ENCODE measurements at places on chromosomes 13 and 19. TPM values are rescaled to one million over a fixed set of nuclear protein-coding genes. Genes with fewer than 3 reads are reported as not detected.

PCSK4 gene
- total RNA-seq = 15.1 TPM

SCEL gene
- not detected for total RNA-seq

ZNF813 gene
- 30.9 TPM for total RNA-seq

DNA sequence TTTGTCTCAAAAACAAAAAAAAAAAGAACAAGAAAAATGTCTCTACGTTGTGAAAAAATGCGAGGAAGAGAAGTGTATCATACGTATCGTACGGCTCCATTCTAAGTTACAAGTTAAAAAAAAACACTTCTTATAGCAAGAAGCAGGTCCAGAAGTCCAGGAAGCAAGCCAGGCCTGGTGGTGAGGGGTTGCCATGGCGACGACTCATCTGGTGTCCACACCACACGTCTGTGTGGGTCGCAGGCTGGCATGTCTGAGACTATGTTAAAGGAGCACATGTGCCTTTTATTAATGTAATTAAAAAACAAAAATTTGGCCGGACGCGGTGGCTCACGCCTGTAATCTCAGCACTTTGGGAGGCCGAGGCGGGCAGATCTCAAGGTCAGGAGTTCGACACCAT, 5.9 kb downstream of the MED16 start:
- no peaks in the 10 kb centered on the region for H3K27me3 ChIP-seq
- no peaks in the 10 kb centered on the region for H3K4me1 ChIP-seq
- H3K27ac ChIP-seq = no peak overlapping the region

SWSAP1 gene
- total RNA-seq = 4.1 TPM

FLT3LG gene
- 0.49 TPM for total RNA-seq

CGB2 gene
- not detected for total RNA-seq

- DNase-seq = no peak
- H3K4me3 ChIP-seq = no peak overlapping the region
- H3K36me3 ChIP-seq = no peaks in the 10 kb centered on the region
- peak overlapping the region; percentile 36 for H3K27ac ChIP-seq
- no peaks in the 10 kb centered on the region for H3K27me3 ChIP-seq
Measured at GRCh38 chr13:46683676-46684260, 113.2 kb downstream of the ESD start.

DMKN gene
- 276 TPM for total RNA-seq

- H3K4me1 ChIP-seq = no peaks in the 10 kb centered on the region
- H3K27ac ChIP-seq = no peak overlapping the region
- H3K36me3 ChIP-seq = no peaks in the 10 kb centered on the region
- DNase-seq = no peak
- H3K4me3 ChIP-seq = no peak overlapping the region
Measured at GRCh38 chr13:39976481-39976880, 321.0 kb downstream of the COG6 start.

DNA sequence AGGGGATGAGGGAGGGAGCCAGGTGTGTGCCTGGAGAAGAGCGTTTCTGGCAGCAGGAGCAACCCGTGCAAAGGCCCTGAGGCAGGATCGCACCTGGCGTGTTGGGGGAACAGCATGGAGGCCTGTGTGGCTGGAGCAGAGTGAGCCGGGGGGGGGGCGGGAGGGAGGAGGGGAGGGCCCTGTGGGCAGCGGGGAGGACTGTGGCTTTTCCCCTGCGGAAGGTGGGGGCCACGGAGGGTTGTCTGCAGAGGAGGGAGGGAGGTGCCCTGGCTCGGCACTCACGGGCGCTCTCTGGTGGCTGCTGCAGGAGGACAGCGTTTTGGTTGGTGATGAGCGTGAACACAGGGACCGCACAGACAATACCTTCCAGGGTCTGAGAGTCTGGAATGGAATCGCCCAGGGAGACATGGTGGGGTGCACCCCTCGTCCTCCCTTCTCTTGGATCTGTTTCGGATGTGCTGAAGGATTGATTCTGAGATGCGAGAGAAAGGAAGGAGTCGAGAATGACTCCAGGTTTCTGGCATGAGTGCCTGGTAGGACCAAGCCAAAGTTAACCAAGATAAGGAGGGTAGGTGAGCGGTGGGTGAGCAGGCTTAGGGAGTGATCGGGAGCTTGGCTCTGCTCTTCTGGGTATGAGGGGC, 6.5 kb downstream of the RAB11B start:
- H3K4me1 ChIP-seq = peaks cover 4% of the 10 kb centered on the region
- DNase-seq = peak; percentile 86
- H3K4me3 ChIP-seq = no peak overlapping the region
- H3K36me3 ChIP-seq = no peaks in the 10 kb centered on the region
- no peaks in the 10 kb centered on the region for H3K27me3 ChIP-seq
- H3K27ac ChIP-seq = no peak overlapping the region

- no peak for DNase-seq
- no peak overlapping the region for H3K4me3 ChIP-seq
- peaks cover 6% of the 10 kb centered on the region for H3K36me3 ChIP-seq
- no peak overlapping the region for H3K27ac ChIP-seq
- H3K27me3 ChIP-seq = no peaks in the 10 kb centered on the region
Measured at GRCh38 chr13:99375738-99376080, 68.5 kb upstream of the GPR183 start.

FGF21 gene
- total RNA-seq = not detected

LYPD5 gene
- total RNA-seq = 1.1 TPM

DNA sequence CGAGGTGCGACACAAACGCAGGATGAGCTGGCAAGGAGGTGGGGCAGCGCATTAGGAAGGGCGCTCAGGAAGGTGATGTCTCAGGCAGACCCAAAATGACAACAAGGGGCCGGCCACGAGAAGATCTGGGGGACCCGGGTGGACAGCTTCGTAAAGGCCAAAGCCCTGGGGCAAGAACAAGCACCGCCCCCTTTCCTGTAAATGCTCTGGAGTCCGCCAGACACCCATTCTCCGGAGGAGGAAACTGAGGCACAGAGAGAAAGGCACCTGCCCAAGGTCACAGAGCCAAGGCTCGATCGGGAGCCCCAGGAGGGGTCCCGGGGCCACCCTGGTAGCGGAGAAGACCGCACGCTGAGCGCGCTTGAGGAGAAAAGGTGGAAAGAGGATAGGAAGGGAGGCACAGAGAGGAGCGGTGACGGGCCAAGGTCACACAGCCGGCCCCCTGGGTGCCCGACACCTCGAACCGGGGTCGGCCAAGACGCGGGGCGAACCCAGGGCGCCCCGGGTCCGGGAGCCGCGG, 571 bp downstream of the SAFB2 start:
- H3K27me3 ChIP-seq = no peaks in the 10 kb centered on the region
- H3K27ac ChIP-seq = no peak overlapping the region
- H3K4me1 ChIP-seq = peaks cover 20% of the 10 kb centered on the region
- H3K36me3 ChIP-seq = peaks cover 40% of the 10 kb centered on the region

GRCh38 chr19:54448040-54448773, 792 bp upstream of the LENG8 start:
- no peaks in the 10 kb centered on the region for H3K27me3 ChIP-seq
- H3K4me1 ChIP-seq = peaks cover 9% of the 10 kb centered on the region
- peak overlapping the region; percentile 89 for H3K27ac ChIP-seq

- no peak overlapping the region for H3K4me3 ChIP-seq
- no peaks in the 10 kb centered on the region for H3K4me1 ChIP-seq
- H3K27me3 ChIP-seq = no peaks in the 10 kb centered on the region
- no peaks in the 10 kb centered on the region for H3K36me3 ChIP-seq
- no peak overlapping the region for H3K27ac ChIP-seq
Measured at GRCh38 chr19:15874821-15875474, 22.9 kb downstream of the CYP4F2 start.

GRCh38 chr13:104597546-104598180, 1531.4 kb upstream of the SLC10A2 start:
- DNase-seq = no peak
- H3K4me1 ChIP-seq = no peaks in the 10 kb centered on the region
- no peak overlapping the region for H3K27ac ChIP-seq
- no peak overlapping the region for H3K4me3 ChIP-seq
- H3K27me3 ChIP-seq = no peaks in the 10 kb centered on the region

- H3K27ac ChIP-seq = no peak overlapping the region
- H3K4me1 ChIP-seq = no peaks in the 10 kb centered on the region
- no peaks in the 10 kb centered on the region for H3K27me3 ChIP-seq
- no peak overlapping the region for H3K4me3 ChIP-seq
Measured at GRCh38 chr19:35168196-35168595, 13.7 kb downstream of the FXYD5 start.

BEST2 gene
- total RNA-seq = 10.4 TPM

GRCh38 chr19:17054746-17055145, 20.5 kb downstream of the HAUS8 start:
- no peak overlapping the region for H3K4me3 ChIP-seq
- no peak for DNase-seq
- H3K4me1 ChIP-seq = no peaks in the 10 kb centered on the region
- peaks cover 38% of the 10 kb centered on the region for H3K36me3 ChIP-seq

DNA sequence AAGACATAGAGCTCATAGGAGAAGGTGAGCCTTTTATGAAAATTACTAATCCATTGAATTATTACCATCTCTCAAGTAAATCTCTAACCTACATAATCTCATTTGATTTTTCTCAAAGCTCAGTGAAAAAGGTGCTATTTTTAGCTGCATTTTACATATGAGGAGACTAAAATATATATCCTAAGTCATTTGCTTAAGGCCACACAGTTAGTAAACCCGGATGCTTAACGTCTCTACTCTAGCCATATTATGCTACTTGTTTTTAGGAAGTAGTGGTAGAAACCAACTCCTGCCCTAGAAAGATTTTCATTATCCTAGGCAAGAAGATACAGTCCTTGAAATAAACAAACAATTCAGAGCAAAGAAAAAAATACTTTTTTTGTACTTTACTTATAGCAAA, 108.9 kb downstream of the RBM26 start:
- no peak overlapping the region for H3K27ac ChIP-seq
- DNase-seq = no peak
- H3K36me3 ChIP-seq = peaks cover 7% of the 10 kb centered on the region
- H3K4me3 ChIP-seq = no peak overlapping the region

- H3K27me3 ChIP-seq = no peaks in the 10 kb centered on the region
- no peak for DNase-seq
- no peak overlapping the region for H3K27ac ChIP-seq
- no peaks in the 10 kb centered on the region for H3K36me3 ChIP-seq
Measured at GRCh38 chr13:109983447-109983846, 197.1 kb upstream of the IRS2 start.

GRCh38 chr13:85608255-85608829, 190.9 kb downstream of the SLITRK6 start:
- no peak overlapping the region for H3K27ac ChIP-seq
- peak; percentile 53 for DNase-seq
- H3K27me3 ChIP-seq = no peaks in the 10 kb centered on the region
- H3K4me1 ChIP-seq = 0 out of 2 replicates have a peak, but pooled peaks cover 6% of the 10 kb centered on the region
- H3K4me3 ChIP-seq = no peak overlapping the region
- H3K36me3 ChIP-seq = no peaks in the 10 kb centered on the region

DNA sequence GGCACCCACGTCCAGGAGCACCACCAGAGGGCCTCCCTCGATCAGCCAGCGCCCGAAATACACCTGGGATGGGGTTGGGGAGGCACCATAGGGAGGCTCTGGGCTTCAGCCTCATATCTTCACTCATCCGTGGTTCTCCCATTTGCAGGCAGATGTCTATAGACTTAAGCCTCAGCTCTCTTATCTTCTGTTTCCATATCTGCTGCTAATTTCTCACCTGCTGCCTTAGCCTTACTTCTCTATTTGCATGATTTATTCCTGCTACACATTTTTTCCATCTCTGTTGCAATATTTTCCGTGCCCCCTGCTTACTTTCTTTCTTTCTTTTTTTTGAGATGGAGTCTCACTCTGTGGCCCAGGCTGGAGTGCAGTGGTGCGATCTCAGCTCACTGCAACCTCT, 5.8 kb downstream of the GYS1 start:
- H3K27ac ChIP-seq = no peak overlapping the region
- no peaks in the 10 kb centered on the region for H3K27me3 ChIP-seq
- H3K4me3 ChIP-seq = no peak overlapping the region
- no peak for DNase-seq
- H3K36me3 ChIP-seq = peaks cover 6% of the 10 kb centered on the region
- peaks cover 7% of the 10 kb centered on the region for H3K4me1 ChIP-seq

CGB3 gene
- not detected for total RNA-seq

DNA sequence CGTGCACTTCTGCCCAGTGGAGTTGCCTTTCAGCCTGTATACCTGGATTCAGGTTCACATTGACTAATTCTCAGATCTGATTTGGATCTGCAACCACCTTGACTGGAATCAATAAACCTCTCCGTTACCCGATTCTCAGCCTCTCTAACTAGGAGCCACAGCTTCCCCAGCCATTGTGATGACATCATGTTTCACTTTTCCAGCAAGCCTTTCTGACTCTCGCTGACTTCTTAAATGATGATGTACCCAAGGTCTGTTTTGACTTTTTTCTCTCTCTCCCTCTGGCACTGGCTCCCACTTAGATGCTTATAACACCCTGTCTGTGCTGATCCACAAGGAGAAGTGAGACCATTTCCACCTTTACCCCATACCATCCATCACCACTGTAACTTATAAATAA, 13.5 kb upstream of the FAM124A start:
- no peaks in the 10 kb centered on the region for H3K36me3 ChIP-seq
- peaks cover 5% of the 10 kb centered on the region for H3K27me3 ChIP-seq
- no peak for DNase-seq
- H3K4me3 ChIP-seq = no peak overlapping the region
- H3K4me1 ChIP-seq = peaks cover 45% of the 10 kb centered on the region

DNA sequence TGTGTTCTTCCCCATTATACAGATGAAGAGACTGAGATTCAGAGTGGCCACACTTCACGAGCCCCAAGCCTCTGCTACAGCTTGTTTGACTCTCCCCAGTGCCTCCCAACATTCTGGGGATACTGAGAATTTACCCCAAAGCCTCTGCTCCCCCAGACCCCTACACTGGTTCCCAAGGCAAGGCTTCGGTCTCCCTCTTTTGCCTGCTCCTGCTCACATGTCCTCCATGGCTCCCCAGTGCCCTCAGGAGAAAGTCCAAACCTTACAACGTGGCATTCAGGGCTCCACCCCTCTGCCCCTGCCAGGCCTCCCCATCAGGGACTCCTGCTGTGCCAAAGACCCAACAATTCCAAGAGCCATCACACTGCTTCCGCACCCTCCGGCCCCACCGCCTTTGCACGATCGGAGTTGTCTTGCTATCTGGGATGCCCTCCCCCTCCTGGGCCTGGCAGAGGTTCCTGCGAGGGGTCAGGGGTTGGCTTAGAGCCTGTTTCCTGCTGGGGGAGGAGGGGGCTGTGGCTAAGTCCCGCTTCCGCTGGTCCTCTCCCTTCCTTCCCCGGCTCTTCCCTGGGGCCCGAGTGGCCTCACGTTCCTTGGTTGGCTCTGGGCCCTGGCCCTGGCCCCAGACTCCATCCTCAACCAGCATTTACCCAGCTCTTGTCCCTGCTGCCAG, 15.4 kb downstream of the GTPBP3 start:
- no peaks in the 10 kb centered on the region for H3K27me3 ChIP-seq
- H3K4me3 ChIP-seq = no peak overlapping the region
- DNase-seq = no peak
- H3K4me1 ChIP-seq = peaks cover 6% of the 10 kb centered on the region
- H3K36me3 ChIP-seq = no peaks in the 10 kb centered on the region

DNA sequence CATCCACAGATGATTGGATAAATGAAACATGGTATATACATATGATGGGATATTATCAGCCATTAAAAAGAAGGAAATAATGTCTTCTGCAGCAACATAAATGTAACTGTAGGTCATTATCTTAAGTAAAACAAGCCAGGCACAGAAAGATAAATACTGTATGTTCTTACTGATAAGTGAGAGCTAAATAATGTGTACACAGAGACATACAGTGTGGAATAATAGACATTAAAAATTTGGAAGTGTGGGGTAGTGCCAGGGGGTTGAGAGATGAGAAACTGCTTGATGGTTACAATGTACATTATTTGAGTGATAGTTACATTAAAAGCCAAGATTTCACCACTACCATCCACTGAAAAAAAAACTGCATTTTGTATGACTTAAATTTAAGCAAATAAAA, 26.0 kb upstream of the GPC6 start:
- no peaks in the 10 kb centered on the region for H3K36me3 ChIP-seq
- H3K27ac ChIP-seq = no peak overlapping the region
- H3K4me3 ChIP-seq = no peak overlapping the region
- no peaks in the 10 kb centered on the region for H3K27me3 ChIP-seq
- H3K4me1 ChIP-seq = peaks cover 23% of the 10 kb centered on the region
- no peak for DNase-seq
